ENCODE measurements at places on chromosomes 12 and 14.

- no peak for DNase-seq
These were observed 2.2 kb downstream of the LRFN5 start for GRCh38 chr14:41608681-41609390.

GRCh38 chr12:49598527-49598926, 6.9 kb downstream of the FAM186B start:
- DNase-seq: no peak

- DNase-seq: no peak
These were observed 122.9 kb downstream of the PRKCH start for GRCh38 chr14:61444215-61444768.

GRCh38 chr14:63795532-63795931, 57.3 kb upstream of the SYNE2 start:
- no peak for DNase-seq

- no peak for DNase-seq
These were observed 21.1 kb upstream of the LRTM2 start for GRCh38 chr12:1799051-1799881.

DNA sequence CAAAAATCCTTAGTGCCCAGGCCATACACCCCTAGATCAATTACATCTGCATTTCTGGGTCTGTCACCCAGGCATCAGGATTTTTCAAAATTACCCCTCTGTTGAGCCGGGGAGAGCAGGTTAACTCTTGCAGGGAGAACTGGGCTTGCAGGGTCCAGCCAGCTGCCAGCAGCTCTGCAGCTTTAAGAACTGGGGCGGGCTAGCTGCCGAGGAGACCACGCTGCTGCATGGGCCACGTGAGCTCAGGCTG, at the start of gene DGLUCY:
DGLUCY (plus strand) TSS at position 245 of the 250 bp plus-strand sequence. CDS start 46,222 bp downstream, outside the sequence.
- no peak for DNase-seq

DNA sequence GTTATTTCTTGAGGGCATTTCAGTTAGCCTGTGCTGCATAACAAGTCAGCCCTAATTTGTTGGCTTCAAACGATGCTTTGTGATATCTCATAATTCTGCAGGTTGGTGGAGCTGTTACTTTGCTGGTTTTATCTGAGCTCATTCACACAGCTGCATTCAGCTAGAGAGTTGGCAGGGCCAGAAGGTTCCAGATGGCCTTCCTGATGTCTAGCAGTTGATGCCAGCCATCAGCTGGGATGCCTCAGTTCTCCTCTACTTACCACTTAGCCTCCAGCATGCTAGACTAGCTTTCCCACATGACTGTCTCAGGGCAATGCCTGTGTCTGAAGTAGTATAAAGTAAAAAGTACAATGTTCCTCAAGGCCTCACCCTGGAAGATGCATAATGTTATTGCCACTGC, 130.6 kb downstream of the SLC35F4 start:
- DNase-seq: no peak

GRCh38 chr14:37992499-37992898, 215.2 kb upstream of the SSTR1 start:
- DNase-seq: no peak

DNA sequence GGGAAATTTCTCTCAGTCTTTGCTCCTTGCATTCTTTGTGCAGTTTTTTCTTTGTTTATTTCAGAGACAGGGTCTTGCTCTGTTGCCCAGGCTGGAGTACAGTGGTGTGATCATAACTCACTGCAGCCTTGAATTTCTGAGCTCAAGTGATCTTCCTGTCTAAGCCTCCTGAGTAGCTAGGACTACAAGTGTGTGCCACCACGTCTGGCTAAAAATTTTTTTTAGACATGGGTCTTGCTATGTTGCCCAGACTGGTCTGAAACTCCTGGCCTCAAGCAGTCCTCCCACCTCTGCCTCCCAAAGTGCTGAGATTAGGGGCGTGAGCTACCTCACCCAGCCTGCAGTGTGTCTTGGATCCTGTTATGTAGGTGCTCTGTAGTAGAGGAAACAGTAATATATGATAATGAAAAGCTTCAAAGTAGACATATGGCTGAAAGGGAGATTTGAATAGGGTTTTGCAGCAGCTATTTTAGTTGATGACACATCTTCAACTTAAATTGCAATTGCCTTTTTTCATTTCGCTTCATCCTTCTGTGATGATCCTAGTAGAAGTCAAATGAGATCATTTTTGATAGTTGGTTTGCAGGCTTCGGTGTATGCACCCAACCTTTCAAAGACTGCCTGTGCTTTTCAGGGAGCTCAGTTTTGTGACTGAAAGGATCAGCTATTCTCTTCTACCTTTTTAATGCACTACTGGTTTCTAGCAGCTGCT, 75.4 kb downstream of the FUT8 start:
- no peak for DNase-seq

DNA sequence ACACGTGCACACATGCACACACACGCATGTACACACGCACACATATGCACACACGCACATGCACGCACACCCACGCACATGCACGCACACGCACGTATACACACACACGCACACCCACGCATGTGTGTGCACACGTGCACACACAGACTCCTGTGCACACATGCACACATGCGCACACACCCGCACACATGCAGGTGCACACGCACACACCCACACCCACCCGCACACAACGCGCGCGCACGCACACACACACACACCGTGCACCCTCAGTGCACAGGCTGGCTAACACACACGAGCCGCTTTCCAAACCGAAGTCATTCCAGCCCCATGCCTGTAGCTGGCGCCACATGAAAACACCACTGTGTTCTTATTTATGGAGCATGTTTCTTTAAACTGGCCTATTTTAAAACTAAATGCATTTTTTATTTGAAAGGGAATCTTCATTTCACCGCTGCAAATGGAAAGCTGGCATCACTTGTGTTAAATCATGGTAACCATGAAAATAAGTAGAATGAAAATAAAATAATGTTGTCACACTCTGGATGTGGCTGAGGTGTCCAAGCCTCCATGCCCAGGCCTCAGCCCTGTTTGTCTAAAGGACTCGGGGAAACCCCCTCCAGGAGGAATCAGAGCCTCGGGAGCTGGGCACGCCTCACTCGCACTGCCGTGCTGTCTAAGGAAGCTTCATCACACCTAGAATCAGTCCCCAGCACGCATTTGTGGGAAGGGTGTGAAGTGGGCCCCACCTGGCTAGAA, 45.1 kb downstream of the GALNT9 start:
- DNase-seq: no peak

DNA sequence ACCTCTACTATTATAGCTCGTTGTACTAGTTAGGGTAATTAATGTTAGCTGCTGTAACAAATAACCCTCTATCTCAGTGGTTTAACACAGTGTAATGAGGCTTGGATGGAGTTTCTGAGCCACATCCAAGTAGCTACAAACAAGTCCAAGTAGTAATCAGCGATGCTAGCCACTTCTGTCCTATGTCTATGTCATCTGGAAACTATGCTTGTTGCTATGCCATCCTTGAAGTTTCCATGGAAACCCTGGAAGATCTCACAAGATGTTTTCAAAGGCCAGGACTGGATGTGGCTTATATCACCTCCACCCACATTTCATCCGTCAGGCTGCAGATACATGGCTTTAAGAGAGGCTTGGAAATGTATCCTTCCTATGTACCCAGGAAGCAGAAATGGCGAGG, 422.1 kb downstream of the AACS start:
- no peak for DNase-seq

DNA sequence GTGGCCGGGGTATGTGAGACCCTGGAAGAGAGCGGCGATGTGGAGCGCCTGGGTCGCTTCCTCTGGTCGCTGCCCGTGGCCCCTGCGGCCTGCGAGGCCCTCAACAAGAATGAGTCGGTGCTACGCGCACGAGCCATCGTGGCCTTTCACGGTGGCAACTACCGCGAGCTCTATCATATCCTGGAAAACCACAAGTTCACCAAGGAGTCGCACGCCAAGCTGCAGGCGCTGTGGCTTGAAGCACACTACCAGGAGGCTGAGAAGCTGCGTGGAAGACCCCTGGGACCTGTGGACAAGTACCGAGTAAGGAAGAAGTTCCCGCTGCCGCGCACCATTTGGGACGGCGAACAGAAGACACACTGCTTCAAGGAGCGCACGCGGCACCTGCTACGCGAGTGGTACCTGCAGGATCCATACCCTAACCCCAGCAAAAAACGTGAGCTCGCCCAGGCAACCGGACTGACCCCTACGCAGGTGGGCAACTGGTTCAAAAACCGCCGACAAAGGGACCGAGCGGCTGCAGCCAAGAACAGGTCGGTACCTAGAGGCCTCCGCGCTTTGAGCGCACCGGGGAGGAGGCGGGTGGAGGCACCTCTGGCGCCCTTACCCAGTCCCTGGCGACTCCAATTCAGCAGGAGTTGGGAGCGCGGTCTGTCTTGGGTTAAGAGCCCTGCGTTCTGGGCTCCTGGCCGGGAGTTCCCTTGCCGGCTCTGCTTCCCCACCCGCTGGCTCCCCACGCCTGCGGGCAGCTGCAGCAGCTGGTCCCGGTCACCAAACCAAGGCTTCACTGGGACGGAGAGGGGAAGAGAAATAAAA, 700 bp downstream of the SIX6 start:
- DNase-seq: no peak

DNA sequence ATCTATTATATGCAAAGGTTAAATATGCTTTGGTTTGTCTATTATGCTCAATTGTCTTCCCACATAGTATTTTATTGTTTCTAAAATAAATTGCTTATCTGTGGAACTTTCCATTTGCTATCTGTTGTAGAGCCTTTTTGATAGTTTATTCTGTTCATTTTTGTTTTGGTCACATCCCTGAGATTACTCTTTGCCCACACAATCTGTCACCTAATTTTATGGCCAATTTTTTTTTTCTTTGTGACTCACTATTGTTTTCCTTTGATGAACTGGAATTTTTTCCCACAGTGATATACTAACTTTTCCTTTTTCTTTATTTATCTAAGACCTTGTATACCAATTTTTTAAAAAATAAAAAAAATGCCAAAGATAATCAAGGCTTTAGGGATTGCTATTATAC, 61.1 kb downstream of the RASSF9 start:
- DNase-seq: no peak

GRCh38 chr12:123075646-123076171, 75.2 kb downstream of the PITPNM2 start:
- DNase-seq: no peak

GRCh38 chr12:12934556-12934955, 17.4 kb downstream of the GPRC5D start:
- DNase-seq: no peak

DNA sequence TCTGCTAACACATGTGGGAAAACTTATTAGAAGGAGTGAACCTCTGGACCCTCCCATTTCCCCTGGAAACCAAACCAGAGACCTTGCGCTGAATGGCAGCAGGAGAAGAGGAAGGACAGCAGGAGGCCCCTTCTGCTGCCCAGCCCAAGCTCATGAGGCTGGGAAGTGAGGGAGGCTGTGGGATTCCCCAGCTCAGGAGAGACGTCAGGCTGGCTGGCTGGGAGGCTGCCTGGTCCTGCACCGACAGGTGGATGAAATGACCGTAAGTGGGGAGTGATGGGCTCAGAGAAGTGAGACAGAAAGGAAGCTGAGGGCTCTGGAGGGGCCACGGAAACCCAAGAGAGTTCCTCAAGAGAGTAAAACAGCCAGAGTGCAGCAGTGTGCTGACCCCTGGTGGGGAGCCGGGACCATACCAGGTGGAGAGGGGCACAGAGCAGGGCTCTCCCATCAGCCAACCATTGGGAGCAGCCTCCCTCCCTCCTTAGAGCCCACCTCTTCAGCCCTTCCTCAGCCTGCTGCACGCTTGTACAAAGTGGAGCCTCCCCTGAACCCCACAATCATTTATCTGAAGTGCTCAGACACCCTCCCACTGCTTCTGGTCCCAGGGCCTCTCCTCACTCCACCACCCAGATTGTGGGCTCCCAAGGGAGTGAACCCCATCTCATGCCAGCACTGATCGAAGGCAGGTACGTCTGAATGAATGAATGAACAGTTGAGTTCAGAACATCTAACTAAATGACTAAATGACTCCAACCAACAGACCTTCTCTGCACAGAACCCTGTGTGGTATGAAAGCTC, 14.0 kb downstream of the TAMALIN start:
- no peak for DNase-seq
